CD4-positive, alpha-beta memory T cell (primary cell): ENCODE measurements at places on chromosomes 3 and 15. TPM values are rescaled to one million over a fixed set of nuclear protein-coding genes. Genes with fewer than 3 reads are reported as not detected.

The GUCA1C gene
- total RNA-seq = not detected

The CFAP44 gene
- total RNA-seq = 25.7 TPM

The GRM2 gene
- 1.1 TPM for total RNA-seq

The IP6K1 gene
- total RNA-seq = 60.0 TPM

The PPP1R14D gene
- total RNA-seq = not detected

The UBA7 gene
- total RNA-seq = 299 TPM

The WNT5A gene
- total RNA-seq = 0.06 TPM

The KCNH8 gene
- total RNA-seq = 0.19 TPM

The CHRNB4 gene
- total RNA-seq = not detected

The RBM6 gene
- total RNA-seq = 194 TPM

The AHSG gene
- not detected for total RNA-seq
